ENCODE measurements at places on chromosomes 3 and 15.

DNA sequence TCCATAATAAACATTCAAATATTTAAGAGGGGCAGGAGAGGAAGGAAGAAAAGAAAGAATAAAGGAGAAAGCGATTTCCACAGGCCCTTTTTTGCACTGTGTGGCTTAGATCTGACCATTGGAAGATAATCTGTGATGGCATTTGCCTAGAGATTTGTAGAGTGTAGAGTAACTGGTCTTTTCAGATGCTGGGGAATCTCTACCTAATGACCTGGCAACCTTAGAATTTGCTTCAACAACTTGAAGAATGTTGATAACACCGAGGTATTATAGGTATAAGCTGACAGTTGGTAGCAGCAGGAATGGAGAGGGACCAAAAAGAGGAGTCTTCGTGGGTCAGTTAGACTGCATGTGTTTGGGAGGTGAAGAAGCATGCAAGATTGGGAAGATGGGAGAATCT lies 20.9 kb upstream of the AVEN start:
- no peak for DNase-seq

GRCh38 chr3:144058713-144059112 lies 87.1 kb downstream of the DIPK2A start:
- DNase-seq: no peak

GRCh38 chr3:114669614-114670013 lies 375.8 kb downstream of the TIGIT start:
- DNase-seq: no peak

DNA sequence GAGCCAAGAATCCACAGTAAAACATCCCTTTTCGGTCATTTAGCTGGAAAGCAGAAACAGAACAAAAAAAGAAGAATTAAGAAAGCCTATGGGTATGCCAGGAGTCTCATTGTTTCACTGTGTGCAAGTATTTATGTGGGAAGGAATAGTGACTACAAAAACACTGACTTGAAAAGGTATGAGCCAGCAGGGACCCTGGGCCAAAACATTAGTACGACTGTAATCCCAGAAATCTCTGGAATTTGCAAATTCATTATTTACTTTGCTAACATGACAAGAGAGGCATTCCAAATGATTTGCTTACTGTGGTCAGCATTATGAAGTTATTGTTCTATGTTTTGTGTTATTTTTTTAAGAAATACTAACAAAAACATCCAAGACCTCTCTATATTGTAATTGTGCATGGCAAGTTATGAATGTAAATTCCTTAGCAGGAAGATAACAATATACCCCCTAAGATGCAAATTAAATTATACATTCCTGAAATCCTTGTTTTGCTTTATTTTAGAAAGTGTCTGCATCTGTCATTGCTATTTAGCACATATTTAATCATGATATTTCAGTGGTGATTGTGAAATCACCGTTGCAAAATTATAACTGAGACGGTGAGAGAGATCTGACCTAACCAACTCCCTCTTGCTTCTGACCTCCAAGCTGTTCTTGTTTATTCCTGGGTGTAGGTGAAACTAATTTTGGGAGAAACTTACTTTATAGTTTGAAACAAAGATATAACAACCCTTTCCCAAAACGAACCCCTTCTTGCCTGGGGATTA lies 299.2 kb downstream of the ZPLD1 start:
- DNase-seq: no peak
